ENCODE measurements at places on chromosomes 16 and 17.

DNA sequence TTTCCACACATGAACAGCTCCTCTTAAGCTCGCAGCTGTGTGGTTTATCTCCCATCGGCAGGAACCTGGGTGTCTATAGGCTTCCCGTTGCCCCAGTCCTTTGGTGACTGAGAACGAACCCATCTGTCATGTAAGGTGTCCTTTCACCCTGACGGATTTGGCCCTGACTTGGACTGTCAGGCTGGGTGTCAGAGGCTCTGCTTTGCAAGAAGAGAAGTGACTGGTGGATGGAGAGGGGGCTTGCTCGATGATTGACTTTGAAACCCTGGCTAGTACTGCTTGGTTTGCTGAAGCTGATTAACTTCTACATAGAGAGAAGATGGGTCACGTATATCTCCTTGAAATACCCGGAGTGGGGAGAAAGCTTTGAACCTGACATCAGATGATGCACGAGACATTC lies 42.9 kb downstream of the COX4I1 start:
- no peaks in the 10 kb centered on the region for H3K36me3 ChIP-seq
- no peak overlapping the region for H3K4me3 ChIP-seq
- H3K4me1 ChIP-seq = no peaks in the 10 kb centered on the region
- H3K27ac ChIP-seq = no peak overlapping the region
- no peaks in the 10 kb centered on the region for H3K27me3 ChIP-seq

DNA sequence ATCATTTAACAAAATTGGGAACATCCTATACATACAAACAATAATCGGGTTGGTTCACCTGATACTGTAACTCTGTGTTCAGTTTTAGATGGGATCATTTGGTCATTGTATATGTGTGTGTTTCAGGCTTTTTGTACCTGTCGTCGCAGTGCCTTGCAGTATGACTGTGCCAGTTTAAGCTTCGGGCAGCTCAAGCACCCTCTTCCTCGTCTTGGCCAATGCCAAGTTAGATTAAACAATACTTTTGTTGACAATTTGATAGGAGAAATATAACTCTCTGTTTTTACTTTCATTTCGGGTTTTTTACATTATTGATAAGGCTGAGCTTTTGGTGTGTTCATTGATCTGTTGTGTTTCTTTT lies 37.0 kb upstream of the ARHGAP17 start:
- H3K4me3 ChIP-seq = peak overlapping the region; percentile 52
- peaks cover 7% of the 10 kb centered on the region for H3K4me1 ChIP-seq
- H3K27me3 ChIP-seq = no peaks in the 10 kb centered on the region

GRCh38 chr16:28324235-28324886 lies 32.0 kb downstream of the SBK1 start:
- no peaks in the 10 kb centered on the region for H3K36me3 ChIP-seq
- no peaks in the 10 kb centered on the region for H3K27me3 ChIP-seq

DNA sequence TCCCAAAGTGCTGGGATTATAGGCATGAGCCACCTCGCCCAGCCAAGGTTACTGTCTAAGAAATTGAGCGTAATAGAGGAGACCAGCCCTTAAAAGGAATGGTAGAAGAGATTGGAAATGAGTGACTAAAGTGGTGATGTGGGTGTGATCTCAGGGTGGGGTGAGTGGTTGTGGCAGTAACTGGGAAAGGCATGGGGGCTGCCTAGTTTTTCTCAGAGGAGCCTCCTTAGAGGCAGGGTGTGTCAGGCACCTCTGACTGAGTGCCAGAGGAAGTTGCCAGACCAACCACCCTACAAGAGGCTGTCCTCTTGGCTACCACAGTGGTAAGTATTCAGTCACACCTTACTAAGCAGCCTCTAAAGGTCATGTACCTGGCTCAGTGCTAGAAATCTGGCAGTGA lies 8.9 kb downstream of the DUS2 start:
- no peak overlapping the region for H3K4me3 ChIP-seq
- H3K4me1 ChIP-seq = no peaks in the 10 kb centered on the region
- DNase-seq = no peak
- H3K27me3 ChIP-seq = no peaks in the 10 kb centered on the region
- peaks cover 12% of the 10 kb centered on the region for H3K36me3 ChIP-seq

DNA sequence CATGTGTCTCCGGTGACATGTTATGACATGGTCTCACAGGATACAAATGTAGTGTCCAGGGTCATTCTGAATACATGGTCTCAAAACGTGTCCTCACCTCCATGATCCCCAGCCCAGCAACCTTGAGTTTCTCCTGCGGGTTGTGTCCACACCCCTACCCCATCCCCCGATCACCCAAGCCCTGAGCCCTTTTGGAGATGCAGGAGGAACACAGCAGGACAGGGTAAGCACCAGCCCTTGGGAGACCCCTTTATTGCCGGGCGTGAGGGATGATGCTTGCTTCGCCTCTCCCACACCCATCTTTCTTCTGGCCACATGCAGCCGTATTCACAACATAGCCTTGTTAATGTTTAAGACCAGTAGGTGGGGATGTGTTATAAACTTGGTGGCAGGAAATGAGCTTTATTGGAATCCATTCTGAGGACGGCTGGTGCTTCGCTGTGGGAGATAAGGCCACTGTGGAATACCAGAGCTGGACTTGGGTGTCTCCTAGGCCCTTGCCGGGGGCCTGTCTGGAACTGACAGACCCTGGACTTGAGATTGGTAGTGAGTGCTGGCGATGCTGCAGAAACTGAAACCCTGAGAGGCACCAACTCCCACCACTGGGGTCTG lies 5.5 kb downstream of the TMEM132E start:
- peaks cover 7% of the 10 kb centered on the region for H3K27me3 ChIP-seq
- peaks cover 23% of the 10 kb centered on the region for H3K4me1 ChIP-seq
- H3K27ac ChIP-seq = no peak overlapping the region
- no peak for DNase-seq
- no peak overlapping the region for H3K4me3 ChIP-seq

DNA sequence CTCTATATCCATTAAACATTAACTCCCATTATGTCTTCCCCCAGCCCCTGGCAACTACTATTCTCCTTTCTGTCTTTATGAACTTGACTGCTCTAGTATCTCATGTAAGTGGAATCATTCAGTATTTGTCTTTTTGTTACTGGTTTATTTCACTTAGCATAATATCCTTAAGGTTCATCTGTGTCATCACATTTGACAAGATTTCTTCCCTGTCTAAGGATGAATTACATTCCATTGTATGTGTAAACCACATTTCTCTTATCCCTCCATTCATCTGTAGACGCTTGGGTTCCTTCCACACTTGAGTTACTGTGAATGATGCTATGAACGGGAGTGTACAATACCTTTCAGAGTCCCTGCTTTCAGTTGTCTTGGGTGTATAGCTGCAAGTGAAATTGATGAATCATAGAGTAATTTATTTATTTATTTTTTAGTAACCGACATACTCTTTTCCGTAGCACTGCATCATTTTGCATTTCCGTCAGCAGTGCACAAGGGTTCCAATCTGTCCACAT lies 399.7 kb upstream of the RBFOX1 start:
- no peak for DNase-seq
- no peaks in the 10 kb centered on the region for H3K27me3 ChIP-seq
- H3K36me3 ChIP-seq = no peaks in the 10 kb centered on the region
- no peaks in the 10 kb centered on the region for H3K4me1 ChIP-seq
- H3K27ac ChIP-seq = no peak overlapping the region

DNA sequence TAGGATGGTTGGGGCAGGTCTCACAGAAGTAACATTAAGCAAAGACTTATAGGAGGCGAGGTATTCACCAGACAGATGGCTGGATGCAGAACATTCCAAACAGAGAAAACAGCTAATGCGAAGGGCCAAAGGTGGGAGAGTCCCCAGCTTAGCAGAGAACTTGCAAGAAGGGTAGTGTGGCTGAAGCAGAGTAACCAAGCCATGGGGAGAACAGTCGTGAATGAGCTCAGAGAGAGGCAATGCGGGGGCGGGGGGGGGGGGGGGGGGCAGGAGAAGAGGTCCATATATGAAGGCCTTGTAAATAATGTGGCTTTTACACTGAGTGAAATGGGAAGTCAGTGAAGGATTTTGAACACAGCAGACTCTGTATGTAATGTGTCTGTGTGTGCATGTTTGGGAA lies 81.3 kb downstream of the SMG6 start:
- H3K27ac ChIP-seq = no peak overlapping the region
- no peaks in the 10 kb centered on the region for H3K27me3 ChIP-seq
- H3K4me1 ChIP-seq = peaks cover 11% of the 10 kb centered on the region
- H3K36me3 ChIP-seq = no peaks in the 10 kb centered on the region
- DNase-seq = no peak

GRCh38 chr17:63626551-63627180 lies 4.4 kb downstream of the MAP3K3 start:
- H3K4me3 ChIP-seq = no peak overlapping the region
- H3K4me1 ChIP-seq = peaks cover 70% of the 10 kb centered on the region
- no peaks in the 10 kb centered on the region for H3K36me3 ChIP-seq
- DNase-seq = no peak
- H3K27me3 ChIP-seq = no peaks in the 10 kb centered on the region

DNA sequence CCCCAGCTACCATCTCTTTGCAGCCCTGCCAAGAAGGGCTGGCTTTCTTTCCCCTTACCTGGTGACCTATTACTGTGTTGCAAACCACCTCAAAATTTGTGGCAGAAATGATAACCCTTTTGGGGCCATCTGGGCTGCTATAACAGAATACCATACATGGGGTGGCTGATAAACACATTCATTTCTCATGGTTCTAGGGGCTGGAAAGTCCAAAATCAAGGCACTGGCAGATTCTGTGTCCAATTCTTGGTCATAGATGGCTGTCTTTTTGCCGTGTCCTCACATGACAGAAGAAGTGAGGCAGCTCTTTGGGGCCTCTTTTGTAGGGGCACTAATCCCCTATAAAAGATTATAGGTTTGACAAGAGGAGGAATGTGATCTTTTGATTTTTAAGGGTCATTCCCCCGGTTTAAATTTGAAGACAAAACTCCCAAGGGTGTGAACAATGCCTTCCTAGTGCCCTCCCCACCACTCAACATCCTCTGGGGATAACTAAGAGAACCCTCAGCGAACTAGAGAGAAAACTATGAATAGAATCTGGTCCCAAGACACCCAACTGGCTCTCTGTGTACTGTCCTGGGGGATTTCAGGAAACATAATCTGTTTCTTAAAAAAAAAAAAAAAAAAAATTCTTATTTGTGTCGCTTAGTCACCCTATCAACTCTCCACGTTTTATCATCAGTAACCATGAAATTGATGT lies 1.7 kb upstream of the METTL22 start:
- peaks cover 9% of the 10 kb centered on the region for H3K4me1 ChIP-seq
- no peaks in the 10 kb centered on the region for H3K36me3 ChIP-seq
- no peak overlapping the region for H3K27ac ChIP-seq
- no peak overlapping the region for H3K4me3 ChIP-seq
- no peaks in the 10 kb centered on the region for H3K27me3 ChIP-seq
- DNase-seq = no peak

DNA sequence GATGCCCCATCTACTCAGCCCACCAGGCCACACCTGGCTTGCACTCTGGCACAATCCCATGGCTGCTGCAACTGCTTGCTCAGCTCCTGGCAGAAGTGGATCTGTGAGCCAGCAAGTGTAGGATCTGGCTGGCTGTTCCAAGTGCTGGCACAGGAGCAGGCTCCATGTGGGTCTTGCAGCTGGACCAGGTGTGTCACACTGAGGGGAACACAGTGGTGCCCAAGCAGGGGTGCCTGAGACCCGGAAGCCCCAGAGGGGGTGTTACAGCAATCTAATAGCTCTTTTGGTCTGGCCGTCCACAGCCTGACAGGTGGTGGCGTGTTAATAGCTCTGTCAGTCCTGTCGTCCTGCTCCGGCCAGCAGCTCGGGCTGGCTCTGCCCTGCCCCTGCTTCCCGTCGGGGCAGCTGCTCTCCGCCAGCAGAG lies 19.6 kb upstream of the GOT2 start:
- DNase-seq = no peak
- no peak overlapping the region for H3K27ac ChIP-seq
- H3K36me3 ChIP-seq = no peaks in the 10 kb centered on the region
- no peak overlapping the region for H3K4me3 ChIP-seq

DNA sequence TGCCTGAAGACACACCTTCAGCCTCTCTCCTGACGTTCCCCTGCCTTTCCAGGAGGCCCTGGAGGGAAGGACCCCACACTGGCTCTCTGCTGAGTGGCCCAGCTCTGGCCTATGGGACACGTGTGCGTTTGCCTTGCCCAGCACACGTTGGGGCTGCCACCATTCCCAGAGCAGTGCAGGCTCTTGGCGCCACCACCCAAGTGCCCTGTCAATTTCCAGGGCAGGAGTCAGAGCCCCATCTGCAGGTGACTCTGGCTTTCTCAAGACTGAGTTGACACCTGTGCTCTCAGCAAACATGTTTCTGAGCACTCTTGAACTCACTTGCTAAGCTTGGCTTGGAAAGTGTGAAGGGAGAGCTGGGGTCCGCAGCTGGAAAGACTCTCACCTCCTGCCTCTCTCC lies 4.7 kb upstream of the IRF8 start:
- H3K27ac ChIP-seq = no peak overlapping the region
- DNase-seq = no peak
- H3K27me3 ChIP-seq = no peaks in the 10 kb centered on the region
- H3K36me3 ChIP-seq = no peaks in the 10 kb centered on the region

DNA sequence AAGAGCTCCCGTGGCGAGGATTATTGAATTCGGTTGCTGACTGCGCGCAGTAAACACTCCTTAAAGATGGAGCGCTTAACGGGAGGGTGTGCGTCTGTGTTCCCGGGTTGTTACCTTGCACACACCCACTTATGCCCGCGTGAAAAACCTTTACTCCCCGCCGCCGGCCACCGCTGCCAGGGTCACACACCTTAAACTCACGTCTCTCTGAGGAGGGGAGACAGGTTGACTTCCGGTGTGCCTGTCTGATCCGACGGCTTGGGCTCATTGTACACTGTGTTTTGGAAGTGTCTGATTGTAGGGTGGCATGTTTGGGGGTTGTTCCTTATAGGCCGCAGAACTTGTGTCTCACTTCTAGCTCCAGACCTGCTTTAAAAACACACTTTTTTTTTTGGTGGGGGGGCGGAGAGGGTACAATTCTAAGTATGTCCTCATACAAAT lies 66.8 kb downstream of the KPNA2 start:
- H3K4me1 ChIP-seq = peaks cover 8% of the 10 kb centered on the region
- H3K36me3 ChIP-seq = no peaks in the 10 kb centered on the region
- H3K4me3 ChIP-seq = peak overlapping the region; percentile 94
- no peaks in the 10 kb centered on the region for H3K27me3 ChIP-seq

DNA sequence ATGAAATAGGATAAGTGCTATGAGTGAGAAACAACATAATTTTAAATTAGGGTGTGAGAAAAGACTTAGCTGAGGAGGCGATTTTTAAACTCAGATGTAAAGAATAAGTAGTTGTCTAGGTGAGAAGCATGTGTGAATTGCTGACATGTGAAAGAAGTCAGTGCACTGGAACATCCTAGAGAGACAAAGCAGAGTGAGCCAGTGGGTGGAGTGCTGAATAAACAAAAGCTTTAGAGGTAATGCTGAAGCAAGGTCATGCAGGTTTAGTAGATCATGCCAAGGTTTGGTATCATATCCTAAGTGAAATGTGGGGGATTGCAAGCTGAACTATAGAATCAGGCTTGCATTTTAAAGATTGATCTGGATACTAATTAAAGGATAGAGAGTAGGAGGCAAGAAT lies 89.4 kb downstream of the KIF2B start:
- no peak overlapping the region for H3K27ac ChIP-seq
- H3K4me1 ChIP-seq = no peaks in the 10 kb centered on the region
- no peaks in the 10 kb centered on the region for H3K27me3 ChIP-seq
- no peaks in the 10 kb centered on the region for H3K36me3 ChIP-seq
- no peak overlapping the region for H3K4me3 ChIP-seq

GRCh38 chr17:30472238-30472890 lies 4.8 kb upstream of the GOSR1 start:
- H3K27me3 ChIP-seq = no peaks in the 10 kb centered on the region
- H3K36me3 ChIP-seq = no peaks in the 10 kb centered on the region
- no peak for DNase-seq
- peak overlapping the region; percentile 62 for H3K27ac ChIP-seq

- no peak overlapping the region for H3K27ac ChIP-seq
- no peak overlapping the region for H3K4me3 ChIP-seq
- no peak for DNase-seq
- no peaks in the 10 kb centered on the region for H3K27me3 ChIP-seq
- H3K36me3 ChIP-seq = no peaks in the 10 kb centered on the region
- no peaks in the 10 kb centered on the region for H3K4me1 ChIP-seq
Measured at GRCh38 chr17:62716834-62717588, 89.5 kb downstream of the MRC2 start.
